ENCODE measurements at places on chromosomes 2 and 18.

DNA sequence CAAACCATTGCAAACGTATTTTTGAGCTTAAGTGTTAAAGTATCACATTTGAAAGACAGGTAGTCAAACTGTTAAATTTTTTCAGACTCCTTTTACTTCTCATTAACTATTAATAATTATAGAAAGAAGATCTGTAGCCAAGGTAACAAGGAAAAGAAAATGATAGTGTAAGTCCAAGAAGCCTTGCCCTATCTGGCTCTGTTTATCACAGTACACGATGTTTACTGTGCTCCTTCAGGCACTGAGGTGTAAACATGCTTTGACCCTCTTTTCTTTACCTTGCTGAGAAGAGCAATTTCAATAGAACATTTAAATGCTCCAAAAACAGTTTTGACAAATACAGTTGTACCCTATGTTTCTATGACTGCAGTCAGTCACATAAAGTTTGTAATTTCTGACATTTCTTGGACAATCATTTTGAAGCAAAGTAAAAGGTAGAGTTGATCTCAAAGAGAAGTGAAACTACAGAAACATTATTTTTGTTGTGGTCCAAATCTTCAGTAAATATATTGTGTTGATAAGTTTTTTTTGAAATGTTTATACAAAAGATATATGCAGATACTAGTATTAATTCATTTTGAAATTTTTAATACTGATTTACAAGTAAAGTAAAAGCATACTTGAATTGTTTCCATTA lies 152.6 kb upstream of the KYNU start:
- DNase-seq = no peak

GRCh38 chr2:225662101-225662500 lies 262.6 kb downstream of the NYAP2 start:
- DNase-seq = no peak

GRCh38 chr2:126890136-126890510 lies 8.6 kb upstream of the TEX51 start:
- no peak for DNase-seq

DNA sequence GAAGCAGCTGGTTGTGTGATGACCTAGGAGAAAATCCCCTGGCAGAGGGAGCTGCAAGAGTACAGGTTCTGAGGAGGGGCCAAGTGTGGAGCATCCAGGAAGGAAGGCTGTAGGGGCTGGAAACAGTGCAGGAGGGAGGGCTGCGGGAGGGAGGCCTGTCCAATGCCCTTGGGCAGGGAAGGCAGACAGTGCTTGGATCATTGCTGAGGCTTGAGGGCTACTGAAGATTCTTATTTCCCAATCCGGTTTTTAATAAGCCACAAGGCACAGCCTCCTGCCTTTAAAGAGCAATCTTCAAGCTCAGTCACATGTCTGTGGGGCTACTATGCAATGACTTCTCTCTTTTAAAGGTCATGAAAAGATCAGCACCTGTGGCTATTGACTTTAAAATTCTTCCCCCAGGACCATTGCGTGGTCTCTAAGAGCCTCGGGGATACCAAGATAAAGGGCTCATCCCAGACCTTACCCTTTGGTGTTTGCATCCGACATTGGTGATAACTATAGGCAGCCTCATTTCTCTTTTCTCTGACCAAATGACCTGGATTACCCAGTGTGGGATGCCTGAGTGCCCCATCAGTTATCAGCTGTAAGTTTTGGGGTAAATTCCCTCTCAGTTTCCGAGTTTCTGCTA lies 149.6 kb downstream of the DOCK10 start:
- DNase-seq = no peak

- DNase-seq = no peak
Measured at GRCh38 chr2:71633086-71633485, 179.7 kb downstream of the DYSF start.

DNA sequence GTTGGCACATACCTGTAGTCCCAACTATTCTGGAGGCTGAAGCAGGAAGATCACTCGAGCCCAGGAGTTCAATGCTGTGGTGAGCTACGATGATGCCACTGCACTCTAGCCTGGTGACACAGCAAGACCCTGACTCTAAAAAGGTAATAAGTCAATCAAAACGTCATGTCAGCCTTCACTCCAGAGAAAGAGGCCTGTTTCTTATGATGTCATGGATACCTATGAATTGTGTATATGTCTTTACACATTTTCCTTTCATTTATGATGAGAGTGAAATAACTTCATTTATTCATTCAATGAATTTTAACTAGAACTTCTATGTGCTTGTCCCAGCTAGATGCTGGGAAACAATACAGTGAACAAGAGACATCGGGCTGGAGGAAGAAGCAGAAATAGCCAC lies 25.0 kb upstream of the ID2 start:
- DNase-seq = no peak

DNA sequence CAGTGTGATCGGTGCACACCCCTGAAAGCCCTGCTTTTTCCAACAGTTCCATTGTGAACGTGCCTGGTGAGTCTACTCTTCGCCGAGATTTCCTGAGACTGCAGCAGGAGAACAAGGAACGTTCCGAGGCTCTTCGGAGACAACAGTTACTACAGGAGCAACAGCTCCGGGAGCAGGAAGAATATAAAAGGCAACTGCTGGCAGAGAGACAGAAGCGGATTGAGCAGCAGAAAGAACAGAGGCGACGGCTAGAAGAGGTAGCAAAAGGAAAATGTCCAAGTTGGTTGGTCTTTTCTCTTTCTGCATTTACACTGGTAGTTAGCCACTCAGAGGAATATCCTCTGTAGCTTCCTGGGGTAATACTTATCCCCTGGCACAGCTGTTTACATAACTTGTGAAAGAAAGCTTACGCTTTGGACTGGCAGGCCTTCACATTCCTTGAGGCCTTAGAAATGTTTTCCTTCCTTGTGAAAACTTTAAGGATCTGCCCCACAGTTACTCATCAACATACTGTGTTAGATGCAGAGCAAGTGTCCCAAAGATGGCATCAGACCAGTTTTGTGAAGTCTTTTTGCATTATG lies 146.6 kb downstream of the MAP4K4 start:
- DNase-seq = no peak

DNA sequence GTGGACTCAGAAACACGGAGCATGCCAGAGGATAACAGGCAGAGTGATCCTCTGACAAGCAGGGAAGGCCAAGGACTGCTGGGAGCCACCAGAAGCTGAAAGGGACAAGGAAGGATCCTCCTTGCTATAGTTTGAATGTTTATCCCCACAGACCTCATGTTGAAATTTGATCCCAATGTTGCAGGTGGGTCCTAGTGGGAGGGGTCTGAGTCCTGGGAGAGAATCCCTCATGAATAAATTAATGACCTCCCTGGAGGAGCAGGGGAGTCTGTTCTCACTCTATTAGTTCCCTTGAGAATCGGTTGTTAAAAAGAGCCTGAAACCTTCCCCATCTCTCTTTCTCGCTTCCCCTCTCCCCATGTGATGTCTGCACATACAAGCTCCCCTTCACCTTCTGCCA lies 124.4 kb downstream of the FBXO15 start:
- no peak for DNase-seq

GRCh38 chr18:37403100-37403781 lies 162.4 kb downstream of the CELF4 start:
- peak; percentile 46 for DNase-seq

DNA sequence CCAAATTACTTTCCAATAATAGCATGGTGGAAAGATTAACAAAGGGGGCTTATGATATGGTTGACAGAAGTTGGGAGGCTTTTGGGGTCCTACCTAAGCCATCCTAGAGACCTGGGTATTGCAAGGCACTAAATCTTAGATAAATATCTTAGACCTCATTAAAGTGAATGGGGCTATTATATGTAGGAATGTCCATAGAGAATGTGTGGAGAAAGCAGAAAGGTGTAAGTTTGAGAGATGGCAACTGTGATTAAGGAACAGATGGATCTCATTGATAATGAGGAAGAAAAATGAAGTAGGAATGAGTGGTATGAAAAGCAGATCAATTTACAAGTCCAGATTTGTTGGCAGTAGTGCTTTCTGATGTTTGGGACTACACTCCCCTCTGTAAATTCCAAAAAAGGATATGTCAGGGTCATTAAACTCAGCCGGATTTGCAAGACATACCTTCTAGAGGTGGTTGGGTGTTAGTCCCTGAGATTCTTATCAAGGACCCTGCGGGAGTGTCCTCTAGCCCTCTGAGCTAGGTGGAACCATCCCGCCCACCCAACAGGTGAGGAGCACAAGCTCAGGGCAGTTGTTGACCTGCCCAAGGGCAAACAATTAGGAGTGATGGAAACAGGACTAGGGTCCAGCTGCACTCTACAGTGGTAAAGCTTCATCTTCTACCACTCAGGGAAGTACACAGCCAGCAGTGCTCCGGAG lies 12.1 kb downstream of the TCF7L1 start:
- DNase-seq = no peak

GRCh38 chr2:39144416-39144815 lies 23.6 kb upstream of the SOS1 start:
- DNase-seq = no peak

- no peak for DNase-seq
Measured at GRCh38 chr18:74468547-74469061, 11.5 kb upstream of the DIPK1C start.

DNA sequence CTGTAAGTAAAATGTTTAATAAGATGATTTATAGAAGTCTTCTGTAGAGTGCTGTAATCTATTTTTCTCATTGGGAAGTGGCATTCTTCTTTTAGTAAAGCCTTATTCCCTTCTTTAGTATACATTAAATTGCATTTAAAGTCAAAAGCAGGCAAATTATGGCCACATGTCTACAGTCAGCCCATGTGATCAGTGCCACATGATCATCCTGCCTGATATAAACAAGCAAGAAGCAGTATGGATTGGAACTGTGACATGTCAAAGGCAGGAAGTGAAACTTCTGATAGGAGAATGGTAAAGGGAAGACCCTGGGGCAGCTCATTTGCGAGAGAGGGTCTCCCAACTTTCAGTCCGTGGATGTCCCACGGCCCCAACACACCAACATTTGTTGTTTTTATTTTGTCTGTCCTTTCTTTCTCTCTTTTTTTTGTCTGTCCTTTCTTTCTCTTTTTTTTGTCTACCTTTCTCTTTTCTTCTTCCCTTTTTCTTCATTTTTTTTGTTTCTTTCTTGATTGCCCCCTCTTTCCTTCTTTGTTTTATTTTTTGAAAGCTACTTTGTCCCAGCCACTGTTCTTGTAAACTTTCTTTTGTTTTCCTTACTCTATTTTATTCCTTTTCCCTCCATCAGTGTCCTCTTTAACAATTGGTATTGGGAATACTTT lies 154.9 kb downstream of the DTNA start:
- no peak for DNase-seq

DNA sequence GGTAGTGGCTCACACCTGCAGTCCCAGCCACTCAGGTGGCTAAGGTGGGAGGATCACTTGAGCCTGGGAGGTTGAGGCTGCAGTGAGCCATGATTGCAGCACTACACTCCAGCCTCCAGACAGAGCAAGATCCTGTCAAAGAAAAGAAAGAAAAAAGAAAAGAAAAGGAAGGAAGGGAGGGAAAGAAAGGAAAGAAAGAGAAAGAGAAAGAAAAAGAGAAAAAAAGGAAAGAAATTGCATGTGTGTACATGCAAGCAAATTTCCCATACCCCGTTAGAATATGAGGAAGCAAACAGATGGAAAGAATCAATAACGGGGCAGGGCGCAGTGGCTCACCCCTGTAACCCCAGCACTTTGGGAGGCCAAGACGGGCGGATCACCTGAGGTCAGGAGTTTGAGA lies 17.9 kb downstream of the TMEM127 start:
- no peak for DNase-seq

- DNase-seq = no peak
Measured at GRCh38 chr18:79077181-79077580, 8.0 kb downstream of the ATP9B start.

- DNase-seq = no peak
Measured at GRCh38 chr2:10124538-10125045, 2.1 kb downstream of the RRM2 start.

GRCh38 chr2:216098421-216099334 lies 10.5 kb upstream of the XRCC5 start:
- no peak for DNase-seq

- DNase-seq = no peak
Measured at GRCh38 chr2:237859082-237859433, 365 bp upstream of the RAMP1 start.

GRCh38 chr2:10717628-10718027 lies 3.8 kb upstream of the ATP6V1C2 start:
- DNase-seq = no peak

- no peak for DNase-seq
Measured at GRCh38 chr18:245282-245847, 22.5 kb downstream of the THOC1 start.

- no peak for DNase-seq
Measured at GRCh38 chr2:172930871-172931255, 144.8 kb upstream of the MAP3K20 start.

DNA sequence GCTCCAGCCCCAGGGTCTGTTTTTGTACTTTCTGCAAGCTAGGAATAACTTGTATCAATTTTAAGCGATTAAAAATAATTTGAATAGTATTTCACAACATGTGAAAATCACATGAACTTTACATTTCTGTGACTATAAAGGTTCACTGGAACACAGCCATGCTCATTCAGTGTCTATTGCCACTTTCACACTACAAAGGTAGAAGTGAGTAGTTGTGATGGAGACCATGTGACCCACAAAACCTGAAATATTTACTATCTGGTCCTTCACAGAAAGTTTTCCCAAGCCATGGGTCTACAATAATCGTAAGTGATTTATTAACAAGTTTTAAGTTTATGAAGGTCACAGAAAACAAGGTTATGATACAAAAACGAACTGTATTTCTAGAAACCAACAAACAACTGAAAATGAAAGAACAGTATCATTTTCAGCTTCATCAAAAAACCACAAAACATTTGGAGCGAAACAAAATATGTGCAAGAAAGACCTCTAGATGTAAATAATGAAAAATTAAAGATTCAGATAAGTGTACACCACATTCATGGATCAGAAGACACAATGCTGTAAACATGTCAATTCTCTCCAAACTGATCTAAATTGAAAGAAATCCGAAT lies 68.9 kb upstream of the DNER start:
- no peak for DNase-seq

DNA sequence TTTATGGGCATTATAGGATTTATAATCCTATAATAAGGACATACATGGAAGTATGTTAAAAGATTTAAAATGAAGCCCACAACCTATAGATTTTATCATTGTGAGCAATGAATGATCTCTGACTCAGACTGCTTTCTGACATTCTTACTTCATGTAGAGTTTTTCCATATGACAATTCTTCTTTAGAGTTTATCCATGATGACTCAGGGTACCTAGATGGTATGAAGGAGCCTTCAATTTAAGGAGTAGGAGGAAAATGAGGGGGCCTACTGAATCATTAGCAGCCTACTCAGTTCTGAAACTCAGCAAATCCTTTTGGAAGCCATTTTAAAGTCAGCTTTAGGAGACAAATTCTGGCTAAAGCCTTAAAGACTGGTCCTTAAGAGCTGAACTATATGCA lies 10.4 kb downstream of the PELI1 start:
- no peak for DNase-seq

DNA sequence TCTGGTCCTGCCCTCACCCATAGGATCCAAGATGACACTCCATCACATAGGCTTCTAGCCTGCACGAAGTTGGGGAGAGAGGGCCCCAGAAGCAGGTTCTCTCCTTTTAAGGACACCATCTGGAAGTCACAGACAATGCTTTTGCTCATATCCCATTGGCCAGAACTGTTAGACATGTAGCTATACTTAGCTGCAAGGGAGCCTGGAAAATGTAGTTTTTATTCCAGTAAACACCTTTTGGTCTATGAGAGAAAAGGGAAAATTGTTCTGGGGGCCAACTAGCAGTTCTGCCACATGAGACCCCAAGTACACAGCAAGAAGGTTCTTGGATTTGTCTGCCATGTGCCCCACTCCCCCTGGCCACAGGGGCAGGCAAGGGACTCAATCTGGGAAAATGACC lies 206.1 kb downstream of the ZFP36L2 start:
- DNase-seq = no peak

- no peak for DNase-seq
Measured at GRCh38 chr2:111024496-111024895, 96.2 kb upstream of the BCL2L11 start.

GRCh38 chr2:85785871-85786270 lies 32.1 kb downstream of the ATOH8 start:
- no peak for DNase-seq

Data from left ventricle myocardium inferior (tissue), 1 donor.